Skeletal muscle cell (primary cell): ENCODE measurements at places on chromosomes 13 and 19.
A peak's percentile ranks its signal among the peaks of the same experiment; 100 is the strongest.

DNA sequence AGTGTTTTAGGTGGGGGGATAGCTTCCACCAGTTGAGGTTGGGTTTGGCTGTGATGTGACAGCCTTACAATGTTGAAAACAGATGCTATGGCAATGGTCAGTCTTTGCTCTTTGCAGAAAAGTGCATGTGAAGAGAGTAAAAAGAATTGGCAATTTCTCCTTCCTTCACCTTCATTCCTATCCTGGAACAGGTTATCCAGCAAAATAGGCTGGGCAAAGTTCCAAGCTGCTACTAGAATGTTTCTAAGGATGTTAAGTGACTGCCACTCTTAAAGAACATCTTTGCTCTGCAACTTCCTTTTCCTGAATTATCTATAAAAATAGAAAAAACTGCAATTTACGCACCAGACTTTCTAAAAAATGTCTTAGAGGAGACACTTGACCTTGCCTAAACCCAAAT is 50.1 kb upstream of the MYCBP2 start:
- DNase-seq: no peak

GRCh38 chr13:39870197-39870747 is 214.8 kb downstream of the COG6 start:
- no peak for DNase-seq

GRCh38 chr19:2446381-2446780 is 10.4 kb downstream of the LMNB2 start:
- DNase-seq: peak; percentile 52

DNA sequence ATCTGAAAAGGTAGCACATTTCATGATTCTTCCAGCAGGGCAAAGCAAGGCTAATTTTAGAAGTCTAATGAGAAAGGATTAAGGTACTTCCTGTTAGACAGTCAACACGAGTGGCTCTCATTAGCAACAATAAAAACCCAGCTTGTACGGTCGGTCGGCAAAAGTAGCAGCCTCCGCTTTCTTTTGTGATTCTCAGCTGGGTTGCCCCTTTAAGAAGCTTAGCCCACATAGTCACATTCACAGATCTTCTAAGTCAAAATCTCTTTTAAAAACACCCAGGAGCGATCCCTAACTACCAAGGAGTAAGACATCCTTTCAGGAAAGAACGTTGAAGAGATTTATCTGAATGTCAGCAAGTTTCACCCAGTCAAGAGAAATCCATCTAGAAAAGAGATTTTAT is 684.8 kb downstream of the DIAPH3 start:
- DNase-seq: no peak

DNA sequence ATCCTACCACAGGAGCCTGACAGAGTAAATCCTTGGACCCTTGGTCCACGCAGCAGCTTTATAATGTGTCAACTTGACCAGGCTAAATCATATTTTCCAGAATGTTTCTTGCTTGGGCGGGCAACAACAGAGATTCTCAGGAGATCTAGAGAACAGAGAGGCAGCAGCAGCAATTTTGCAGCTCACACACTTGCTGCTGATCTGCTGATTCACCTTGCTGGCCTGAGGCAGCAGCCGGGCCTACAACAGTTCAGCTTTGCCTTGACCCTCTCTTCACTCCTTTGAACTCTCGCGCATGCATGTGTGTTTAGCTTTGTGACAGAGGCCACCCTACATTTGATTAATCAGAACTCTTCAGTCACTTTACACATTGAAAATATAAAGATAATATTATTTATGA is 159.3 kb downstream of the UGGT2 start:
- no peak for DNase-seq

GRCh38 chr19:28012361-28012760 is 1200.6 kb downstream of the UQCRFS1 start:
- DNase-seq: no peak
